CD14-positive monocyte (primary cell): ENCODE measurements at places on chromosomes 16 and 17. TPM values are rescaled to one million over a fixed set of nuclear protein-coding genes. Genes with fewer than 3 reads are reported as not detected.

Gene PSKH1
- polyA plus RNA-seq: 16.8 and 17.3 TPM in 2 replicates

Gene MT4
- not detected for polyA plus RNA-seq

Gene C16orf87
- 9.7 TPM for polyA plus RNA-seq

Gene SBK1
- not detected for polyA plus RNA-seq

Gene KRT32
- polyA plus RNA-seq: not detected in 2 replicates

DNA sequence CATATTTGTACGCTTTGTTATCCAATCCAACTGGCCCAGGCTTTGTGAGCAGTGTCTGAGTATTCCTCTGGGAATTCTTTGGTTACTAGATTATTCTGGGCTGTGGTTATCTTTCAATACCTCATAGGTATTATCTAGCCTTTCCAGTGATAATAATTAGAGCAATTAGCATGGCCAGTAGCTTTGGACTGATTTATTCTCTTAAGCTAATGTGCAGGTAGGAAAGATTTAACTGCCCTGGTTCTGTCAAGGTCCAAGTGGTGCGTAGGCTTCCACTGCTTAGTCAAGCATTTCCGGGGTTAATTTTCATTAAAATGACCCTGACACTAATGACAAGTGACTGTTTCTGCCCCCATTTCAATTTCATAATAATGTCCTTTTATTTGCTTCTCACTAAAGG lies 54.2 kb upstream of the PMFBP1 start:
- no peak overlapping the region for H3K4me3 ChIP-seq
- H3K27me3 ChIP-seq: no peaks in the 10 kb centered on the region
- DNase-seq: no peak
- no peaks in the 10 kb centered on the region for H3K4me1 ChIP-seq

- DNase-seq: no peak
- H3K4me3 ChIP-seq: no peak overlapping the region
- no peaks in the 10 kb centered on the region for H3K4me1 ChIP-seq
- H3K27me3 ChIP-seq: no peaks in the 10 kb centered on the region
- no peaks in the 10 kb centered on the region for H3K36me3 ChIP-seq
- H3K27ac ChIP-seq: no peak overlapping the region
Observed at GRCh38 chr16:64211331-64211730, 910.5 kb downstream of the CDH11 start.

DNA sequence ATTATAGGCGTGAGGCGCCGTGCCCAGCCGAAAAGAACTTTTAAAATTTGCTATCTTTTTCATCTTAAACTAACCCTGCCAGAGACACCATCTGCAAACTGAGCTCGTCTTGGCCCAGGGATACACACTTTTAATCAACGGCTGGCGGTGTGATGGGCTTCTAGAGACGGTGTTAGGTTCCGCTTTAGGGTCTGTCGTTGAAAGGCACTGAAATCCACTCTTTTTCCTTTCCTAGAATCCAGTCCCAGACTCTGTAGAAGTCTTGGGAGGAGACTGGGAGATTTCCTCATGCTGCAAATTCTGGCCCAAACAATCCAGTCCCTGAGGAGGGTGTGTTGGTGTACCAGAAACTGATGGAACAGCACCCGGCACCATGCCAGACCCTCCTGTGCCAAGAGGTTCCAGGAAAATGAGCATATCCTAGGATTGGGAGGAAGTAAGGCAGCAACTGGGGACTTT lies 52.0 kb upstream of the TEX2 start:
- no peak overlapping the region for H3K27ac ChIP-seq
- H3K4me3 ChIP-seq: no peak overlapping the region
- H3K4me1 ChIP-seq: peaks cover 27% of the 10 kb centered on the region
- no peak for DNase-seq

GRCh38 chr16:19168371-19169081 lies 486 bp downstream of the SYT17 start:
- H3K27ac ChIP-seq: no peak overlapping the region
- H3K36me3 ChIP-seq: no peaks in the 10 kb centered on the region
- H3K4me3 ChIP-seq: peak overlapping the region; percentile 40
- peak; percentile 13 for DNase-seq

GRCh38 chr16:68528233-68528632 lies 10.9 kb upstream of the ZFP90 start:
- H3K4me1 ChIP-seq: peaks cover 20% of the 10 kb centered on the region
- H3K27ac ChIP-seq: no peak overlapping the region
- no peak overlapping the region for H3K4me3 ChIP-seq
- H3K27me3 ChIP-seq: peaks cover 6% of the 10 kb centered on the region
- H3K36me3 ChIP-seq: no peaks in the 10 kb centered on the region

GRCh38 chr17:82232322-82232820 lies 3.5 kb downstream of the SLC16A3 start:
- peaks cover 75% of the 10 kb centered on the region for H3K4me1 ChIP-seq
- no peaks in the 10 kb centered on the region for H3K27me3 ChIP-seq
- H3K4me3 ChIP-seq: peak overlapping the region; percentile 100
- peak overlapping the region; percentile 95 for H3K27ac ChIP-seq

DNA sequence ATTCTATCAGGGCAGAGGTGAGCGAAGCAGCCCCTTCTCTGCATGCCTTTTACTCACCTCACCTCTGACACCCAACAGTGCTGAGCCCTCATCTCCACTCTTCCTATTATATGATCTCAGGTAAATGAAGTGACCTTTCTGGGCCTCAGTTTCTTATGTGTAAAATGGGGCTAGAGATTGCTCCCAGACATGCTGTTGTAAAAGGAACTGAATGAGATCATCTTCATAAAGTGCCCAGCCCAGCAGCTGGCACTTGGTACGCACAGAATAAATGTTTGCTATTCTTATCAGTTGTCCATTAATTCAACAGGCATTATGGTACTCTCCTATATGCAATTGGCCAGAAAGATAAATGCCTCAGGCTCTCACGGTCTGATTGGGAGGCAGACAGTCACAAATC lies 4.5 kb upstream of the GALK1 start:
- H3K27me3 ChIP-seq: no peaks in the 10 kb centered on the region
- no peak for DNase-seq
- peaks cover 5% of the 10 kb centered on the region for H3K36me3 ChIP-seq
- H3K27ac ChIP-seq: no peak overlapping the region
- peaks cover 10% of the 10 kb centered on the region for H3K4me1 ChIP-seq
- no peak overlapping the region for H3K4me3 ChIP-seq

GRCh38 chr16:19113577-19114358 lies at the start of gene ITPRIPL2:
Gene ITPRIPL2, plus strand, starts transcription at chr16:19113964. Its CDS starts 498 bp downstream, at chr16:19114462.
- peak; percentile 52 for DNase-seq
- no peaks in the 10 kb centered on the region for H3K36me3 ChIP-seq
- H3K27me3 ChIP-seq: no peaks in the 10 kb centered on the region
- peak within 1 kb of the TSS; percentile 81 for H3K4me3 ChIP-seq
